ENCODE measurements at places on chromosomes 5 and 9.

GRCh38 chr9:108652851-108653250 is 202.9 kb downstream of the ACTL7B start:
- DNase-seq = no peak

DNA sequence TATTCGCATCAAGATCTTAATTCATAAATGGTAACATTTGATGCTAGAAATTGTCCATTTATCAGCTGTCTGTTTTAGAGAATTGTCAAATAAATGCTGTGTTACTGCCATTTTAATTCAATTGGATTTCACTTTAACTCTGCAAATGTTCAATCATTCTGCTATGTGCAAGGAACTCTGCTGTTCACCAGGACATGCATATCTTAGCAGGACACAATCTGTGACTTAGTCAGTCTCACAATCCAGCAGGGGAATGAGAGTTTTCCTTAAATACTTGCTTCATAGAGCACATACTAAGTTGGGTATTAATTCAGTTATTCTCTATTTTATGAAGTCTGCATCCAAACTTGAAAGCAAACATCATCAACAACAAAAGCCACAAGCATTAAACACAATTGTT is 488.7 kb upstream of the MEF2C start:
- DNase-seq = no peak

- DNase-seq = no peak
Measured at GRCh38 chr5:40233268-40233667, 446.4 kb upstream of the PTGER4 start.

DNA sequence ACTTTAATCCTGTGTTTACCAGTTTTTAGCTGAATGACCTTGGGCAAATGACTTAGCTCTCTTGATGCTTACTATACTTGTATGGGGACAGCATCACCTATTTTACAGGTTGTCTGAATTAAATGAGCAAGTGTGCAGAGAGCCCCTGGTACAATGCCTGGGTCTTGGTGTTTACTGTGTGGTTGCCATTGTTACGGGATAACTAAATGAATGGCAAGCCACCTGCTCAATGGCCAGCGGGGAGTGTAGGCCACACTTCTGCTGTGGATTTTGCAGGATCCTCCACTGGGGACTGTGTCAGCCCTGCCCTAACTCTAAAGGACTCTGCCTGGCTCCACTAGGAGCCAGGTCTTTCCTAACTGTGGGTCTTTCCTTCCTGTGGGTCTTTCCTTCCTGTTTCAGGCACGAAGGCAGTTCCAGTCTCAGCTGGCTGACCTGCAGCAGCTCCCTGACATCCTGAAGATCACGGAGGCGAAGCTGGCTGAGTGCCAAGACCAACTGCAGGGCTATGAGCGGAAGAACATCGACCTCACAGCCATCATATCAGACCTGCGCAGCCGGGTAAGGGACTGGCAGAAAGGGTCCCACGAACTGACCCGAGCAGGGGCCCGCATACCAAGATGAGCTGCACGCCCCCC is 10.3 kb upstream of the GLE1 start:
- DNase-seq = peak; percentile 23

DNA sequence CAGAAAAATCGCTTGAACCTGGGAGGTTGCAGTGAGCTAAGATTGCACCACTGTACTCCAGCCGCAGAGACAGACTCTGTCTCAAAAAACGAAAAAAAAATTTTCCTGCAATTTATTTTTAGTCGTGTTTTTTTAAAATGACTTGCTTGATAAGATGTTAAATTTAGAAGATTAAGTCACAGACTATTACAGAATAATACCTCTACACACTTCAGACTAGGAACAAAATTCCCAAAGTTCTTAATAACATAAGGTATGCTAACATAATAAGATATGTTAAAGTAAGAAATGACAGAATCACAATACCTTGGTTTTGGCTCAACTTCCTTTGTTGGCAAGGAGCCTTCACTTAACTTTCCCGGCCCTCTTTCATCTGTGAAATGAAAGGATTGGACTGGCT is 59.5 kb upstream of the NPR3 start:
- no peak for DNase-seq

DNA sequence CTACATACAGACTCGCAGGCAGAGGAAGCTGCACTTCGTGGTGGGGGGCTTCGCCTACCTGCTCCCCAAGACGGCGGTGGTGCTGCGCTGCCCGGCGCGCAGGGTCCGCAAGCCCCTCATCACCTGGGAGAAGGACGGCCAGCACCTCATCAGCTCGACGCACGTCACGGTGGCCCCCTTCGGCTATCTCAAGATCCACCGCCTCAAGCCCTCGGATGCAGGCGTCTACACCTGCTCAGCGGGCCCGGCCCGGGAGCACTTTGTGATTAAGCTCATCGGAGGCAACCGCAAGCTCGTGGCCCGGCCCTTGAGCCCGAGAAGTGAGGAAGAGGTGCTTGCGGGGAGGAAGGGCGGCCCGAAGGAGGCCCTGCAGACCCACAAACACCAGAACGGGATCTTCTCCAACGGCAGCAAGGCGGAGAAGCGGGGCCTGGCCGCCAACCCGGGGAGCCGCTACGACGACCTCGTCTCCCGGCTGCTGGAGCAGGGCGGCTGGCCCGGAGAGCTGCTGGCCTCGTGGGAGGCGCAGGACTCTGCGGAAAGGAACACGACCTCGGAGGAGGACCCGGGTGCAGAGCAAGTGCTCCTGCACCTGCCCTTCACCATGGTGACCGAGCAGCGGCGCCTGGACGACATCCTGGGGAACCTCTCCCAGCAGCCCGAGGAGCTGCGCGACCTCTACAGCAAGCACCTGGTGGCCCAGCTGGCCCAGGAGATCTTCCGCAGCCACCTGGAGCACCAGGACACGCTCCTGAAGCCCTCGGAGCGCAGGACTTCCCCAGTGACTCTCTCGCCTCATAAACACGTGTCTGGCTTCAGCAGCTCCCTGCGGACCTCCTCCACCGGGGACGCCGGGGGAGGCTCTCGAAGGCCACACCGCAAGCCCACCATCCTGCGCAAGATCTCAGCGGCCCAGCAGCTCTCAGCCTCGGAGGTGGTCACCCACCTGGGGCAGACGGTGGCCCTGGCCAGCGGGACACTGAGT is 255.9 kb downstream of the SAXO1 start:
- DNase-seq = no peak

- DNase-seq = no peak
Measured at GRCh38 chr9:81902196-81902595, 26.0 kb upstream of the SPATA31D4 start.

GRCh38 chr9:105259731-105260612 is 15.5 kb downstream of the SLC44A1 start:
- DNase-seq = no peak

DNA sequence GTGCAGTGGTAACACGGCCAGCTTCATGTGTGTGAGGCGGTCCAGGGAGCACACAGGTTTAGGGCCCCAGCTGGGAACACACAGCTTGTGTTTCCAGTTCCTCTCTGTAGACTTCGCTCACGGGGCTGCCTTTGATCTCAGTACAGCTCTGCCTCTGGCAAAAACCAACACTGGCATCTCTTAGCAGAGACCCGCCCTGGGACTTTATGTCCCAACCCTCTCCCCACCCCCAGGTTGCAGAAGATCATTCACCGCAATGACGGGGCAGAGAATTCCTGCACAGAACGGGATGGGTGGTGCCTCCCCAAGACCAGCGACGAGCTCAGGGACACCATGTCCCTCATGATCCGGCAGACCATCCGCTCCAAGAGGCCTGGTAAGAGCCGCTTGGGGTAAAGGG is 5.2 kb upstream of the CEL start:
- DNase-seq = no peak

GRCh38 chr5:127505905-127506304 is 11.5 kb upstream of the PRRC1 start:
- DNase-seq = no peak

DNA sequence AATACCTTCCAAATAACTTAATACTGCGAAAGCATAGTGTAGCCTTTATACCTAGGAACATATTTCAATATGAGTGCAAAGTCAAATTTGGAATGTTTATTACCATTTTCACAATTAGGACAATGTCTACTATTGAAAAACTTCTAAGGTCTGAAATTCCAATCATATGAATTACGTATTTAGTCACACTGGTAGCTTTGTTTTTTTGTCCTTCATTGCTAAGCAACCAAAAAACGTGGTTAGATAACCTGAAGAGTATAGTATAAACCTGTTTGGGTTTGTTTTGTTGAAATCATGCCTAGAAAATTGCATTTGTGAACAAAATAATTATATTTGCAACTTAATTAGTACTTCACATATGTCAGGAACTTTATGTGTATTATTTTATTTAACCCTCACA is 134.2 kb downstream of the FBXO4 start:
- no peak for DNase-seq

- no peak for DNase-seq
Measured at GRCh38 chr9:130598188-130598587, 18.8 kb downstream of the FUBP3 start.

Measured in NCI-H2029 treated with DMSO at 0.1 percent for 48 hours (cell line).